WTC11 (cell line): ENCODE measurements at places on chromosomes 16 and 17.

DNA sequence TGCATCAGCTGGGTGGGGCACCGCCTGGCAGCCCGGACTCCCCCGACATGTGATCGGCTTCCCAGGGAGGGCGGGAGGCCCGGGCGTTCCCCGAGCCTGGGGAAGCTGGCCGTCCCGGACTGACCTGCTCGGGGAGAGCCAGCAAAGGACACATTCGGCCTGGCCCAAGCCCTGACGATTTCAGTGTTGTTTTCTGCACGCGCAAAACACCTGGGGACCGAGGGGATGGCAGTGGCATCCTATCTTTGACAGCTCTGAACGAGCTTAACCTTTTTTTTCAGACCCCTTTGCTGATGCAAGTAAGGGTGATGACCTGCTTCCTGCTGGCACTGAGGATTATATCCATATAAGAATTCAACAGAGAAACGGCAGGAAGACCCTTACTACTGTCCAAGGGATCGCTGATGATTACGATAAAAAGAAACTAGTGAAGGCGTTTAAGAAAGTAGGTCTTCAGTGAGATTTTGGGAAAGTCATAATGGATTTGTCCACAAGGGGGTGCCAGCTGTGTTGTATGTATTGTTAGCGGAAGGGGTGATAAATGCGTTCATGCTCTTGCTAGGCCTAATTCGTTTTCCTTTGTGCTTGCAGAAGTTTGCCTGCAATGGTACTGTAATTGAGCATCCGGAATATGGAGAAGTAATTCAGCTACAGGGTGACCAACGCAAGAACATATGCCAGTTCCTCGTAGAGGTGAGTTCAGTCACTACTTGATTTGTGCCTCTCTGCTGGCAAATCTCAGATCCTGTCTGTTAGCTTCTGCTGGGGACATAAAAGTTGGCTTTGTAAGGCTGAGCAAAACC lies 1.0 kb downstream of the EIF1 start:
- DNase-seq, result peak; percentile 30

DNA sequence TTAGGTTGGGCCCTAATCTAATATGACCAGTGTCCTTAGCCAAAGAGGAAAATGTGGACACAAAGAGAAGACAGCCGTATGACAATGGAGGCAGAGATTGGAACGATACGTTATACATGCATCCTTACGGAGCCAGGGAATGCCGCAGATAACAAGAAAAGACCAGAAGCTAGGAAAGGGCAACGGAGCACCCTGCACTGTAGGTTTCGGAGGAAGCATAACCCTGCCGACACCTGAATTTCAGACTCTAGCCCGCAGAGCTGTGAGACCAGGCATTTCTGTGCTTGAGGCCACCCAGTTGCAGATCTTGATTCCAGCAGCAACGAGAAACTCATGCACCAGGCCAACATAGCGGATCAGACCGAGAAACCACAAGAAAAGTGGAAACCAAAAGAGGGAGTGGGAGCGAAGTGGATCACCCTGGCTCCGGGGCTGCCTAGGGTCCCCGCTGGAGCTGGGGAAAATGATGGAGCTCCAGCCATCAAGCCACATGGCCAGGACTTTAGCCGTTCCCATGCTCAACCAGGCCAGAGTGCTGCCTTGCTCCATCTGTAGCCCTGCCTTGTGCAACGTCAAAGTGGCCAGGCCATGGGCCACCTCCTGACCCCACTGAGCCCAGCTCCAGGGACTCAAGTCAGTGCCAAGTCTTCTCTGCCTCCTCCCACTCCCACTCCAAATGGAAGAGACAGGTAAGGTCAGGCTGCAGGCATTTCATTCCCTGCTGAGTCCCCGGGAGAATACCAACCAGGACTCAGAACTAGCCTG lies 51.7 kb upstream of the RPL38 start:
- DNase-seq, result no peak

DNA sequence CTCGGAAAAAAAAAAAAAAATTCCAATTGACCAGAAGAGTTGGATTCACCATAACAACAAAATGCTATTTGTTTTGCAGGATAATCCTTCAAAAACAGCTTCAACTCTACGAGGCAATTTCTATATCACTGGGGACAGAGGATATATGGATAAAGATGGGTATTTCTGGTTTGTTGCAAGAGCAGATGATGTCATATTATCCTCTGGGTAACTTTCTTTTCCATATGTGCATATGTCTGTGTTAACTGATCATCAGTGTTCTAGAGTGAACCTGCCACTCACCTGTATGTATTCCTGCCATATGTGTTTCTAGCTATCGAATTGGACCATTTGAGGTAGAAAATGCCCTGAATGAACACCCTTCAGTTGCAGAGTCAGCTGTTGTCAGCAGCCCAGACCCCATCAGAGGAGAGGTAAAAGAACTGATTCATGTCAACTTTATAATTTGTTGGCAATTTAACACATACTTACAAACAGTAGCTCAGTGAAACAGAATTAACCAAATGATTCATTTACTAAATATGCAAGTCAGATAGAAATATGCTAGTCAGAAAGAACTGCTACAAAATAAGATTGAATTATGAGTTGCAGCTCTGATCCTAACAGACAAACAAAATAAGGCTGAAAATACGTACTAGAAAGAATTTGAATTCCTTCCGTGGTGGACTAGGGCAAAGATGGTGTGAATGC lies 14.2 kb downstream of the ERI2 start:
- DNase-seq, result no peak

DNA sequence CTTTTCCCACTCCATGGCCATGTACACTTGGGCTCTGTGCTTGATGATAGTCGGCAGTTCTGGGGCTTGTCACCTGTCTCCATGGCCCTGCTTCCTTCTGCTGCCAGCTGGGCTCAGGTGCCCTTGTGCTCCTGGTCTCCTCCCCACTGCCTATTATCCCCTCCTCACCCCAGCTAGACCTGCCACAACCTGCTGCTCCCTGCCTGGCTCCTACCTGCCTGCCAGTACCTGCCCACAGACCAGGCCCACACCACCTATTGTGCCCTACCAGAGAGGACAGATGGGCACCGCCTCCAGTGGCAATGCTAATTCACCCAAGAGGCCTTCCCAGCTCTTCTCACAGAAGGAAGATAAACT lies 538 bp upstream of the RAPGEFL1 start:
- no peak for DNase-seq

DNA sequence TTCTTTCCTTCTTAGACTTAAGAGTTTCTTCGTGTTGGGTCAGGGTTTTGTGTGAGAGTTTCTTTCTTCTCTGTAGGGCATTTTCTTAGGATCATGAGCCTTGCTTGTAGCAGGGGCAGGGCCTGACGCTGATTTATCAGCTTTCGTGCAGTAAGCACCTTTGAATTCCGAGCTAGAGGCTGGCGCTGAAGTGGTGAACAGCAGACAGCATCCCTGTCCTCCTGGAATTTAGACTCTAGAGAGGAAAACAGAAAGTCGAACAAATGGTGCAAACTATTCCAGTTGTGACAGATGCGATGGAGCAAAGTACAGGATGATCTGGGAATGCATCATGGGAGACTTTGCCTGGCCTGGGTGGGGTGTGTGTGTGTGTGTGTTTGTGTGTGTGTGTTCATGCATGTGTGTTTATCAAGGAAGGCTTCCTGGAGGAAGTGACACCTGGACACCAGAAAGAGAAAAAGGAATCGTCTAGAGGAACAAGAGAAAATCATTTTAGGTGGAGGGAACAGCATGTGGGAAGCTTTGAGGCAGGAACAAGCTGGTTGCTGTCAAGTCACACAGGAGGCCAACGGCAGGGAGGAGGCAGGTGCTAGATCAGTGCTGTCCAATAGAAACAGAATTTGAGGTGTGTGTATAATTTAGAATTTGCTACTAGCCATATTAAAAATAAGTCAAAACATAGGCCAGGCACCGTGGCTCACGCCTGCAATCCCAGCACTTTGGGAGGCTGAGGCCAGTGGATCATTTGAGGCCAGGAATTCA lies 60.2 kb downstream of the WWP2 start:
- no peak for DNase-seq

- DNase-seq, result no peak
These were observed 17.7 kb downstream of the NPRL3 start for GRCh38 chr16:120756-121155.

- no peak for DNase-seq
These were observed 263.7 kb downstream of the RBFOX1 start for GRCh38 chr16:7596308-7596707.

- no peak for DNase-seq
These were observed 7.8 kb upstream of the GSE1 start for GRCh38 chr16:85605051-85605911.

GRCh38 chr17:17548044-17548443 lies 43.5 kb downstream of the PEMT start:
- DNase-seq, result no peak
